COR-L47 (cell line): ENCODE measurements at places on chromosomes 4 and X.

DNA sequence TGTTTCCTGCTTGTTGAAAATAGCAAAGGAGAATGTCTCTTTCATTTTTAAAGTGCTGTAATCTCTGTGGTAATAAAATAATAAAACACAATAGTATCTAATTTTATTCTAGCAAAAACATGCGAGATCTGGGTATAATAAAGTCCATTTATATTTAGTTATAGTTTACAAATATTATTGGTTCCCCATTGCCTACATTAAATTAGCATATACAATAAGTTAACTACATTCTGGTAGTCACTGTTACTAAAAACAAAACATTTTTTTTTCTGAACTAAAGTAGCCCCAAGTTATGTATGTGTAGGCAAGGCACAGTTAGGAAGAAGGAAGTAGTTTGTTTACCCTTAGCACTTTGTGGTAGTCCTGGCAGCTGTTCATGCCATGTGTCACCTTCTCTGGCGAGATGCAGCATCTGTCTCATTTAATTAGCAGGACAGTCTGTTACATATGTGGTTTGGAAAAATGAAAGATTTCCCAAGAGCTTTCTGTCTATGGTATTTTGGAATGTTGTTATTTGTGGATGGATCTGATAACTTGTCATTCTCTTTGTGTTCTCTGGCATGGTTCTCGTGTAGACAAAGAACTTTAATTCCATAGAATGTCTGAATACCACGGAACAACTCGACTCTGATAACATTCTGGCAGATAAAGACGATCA, 231.3 kb upstream of the PITX2 start:
- no peak for DNase-seq

- no peak for DNase-seq
These were observed 97.6 kb upstream of the MAML3 start for GRCh38 chr4:140251571-140251970.

DNA sequence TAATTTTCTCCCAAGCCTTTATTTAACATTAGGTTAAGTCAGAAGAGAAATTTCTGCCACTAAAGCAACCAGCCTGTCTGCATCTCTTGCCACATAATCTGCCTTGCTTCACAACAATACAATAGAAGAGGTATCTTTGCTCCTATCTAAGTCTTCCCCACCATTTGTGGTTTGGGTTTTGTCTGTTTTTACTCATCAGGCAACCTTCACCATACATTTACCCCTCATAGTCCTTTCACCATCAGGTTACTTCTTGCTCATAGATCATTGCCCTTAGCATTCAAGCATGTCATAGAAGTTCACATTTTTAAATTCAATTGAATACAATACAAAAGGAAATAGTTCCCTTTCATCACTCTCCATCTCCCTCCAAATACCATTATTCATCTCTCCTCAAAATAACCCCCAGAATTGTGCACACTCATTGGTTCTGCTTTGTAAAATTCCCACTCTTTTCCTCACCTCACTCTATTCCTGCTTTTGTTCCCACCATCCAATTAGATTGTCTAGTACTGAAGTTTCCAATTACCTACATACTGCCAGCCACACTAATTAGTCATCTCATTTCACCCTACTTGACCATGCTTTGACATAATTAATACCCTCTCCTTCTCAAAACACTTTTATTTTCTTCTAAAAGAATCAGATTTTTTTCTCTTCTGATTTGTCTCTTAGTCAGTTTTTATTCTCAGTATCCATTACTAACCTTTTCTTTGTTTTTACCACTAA, 1957.0 kb upstream of the AGA start:
- no peak for DNase-seq

- DNase-seq = no peak
These were observed 29.7 kb upstream of the PPP2R2C start for GRCh38 chr4:6502147-6502546.

DNA sequence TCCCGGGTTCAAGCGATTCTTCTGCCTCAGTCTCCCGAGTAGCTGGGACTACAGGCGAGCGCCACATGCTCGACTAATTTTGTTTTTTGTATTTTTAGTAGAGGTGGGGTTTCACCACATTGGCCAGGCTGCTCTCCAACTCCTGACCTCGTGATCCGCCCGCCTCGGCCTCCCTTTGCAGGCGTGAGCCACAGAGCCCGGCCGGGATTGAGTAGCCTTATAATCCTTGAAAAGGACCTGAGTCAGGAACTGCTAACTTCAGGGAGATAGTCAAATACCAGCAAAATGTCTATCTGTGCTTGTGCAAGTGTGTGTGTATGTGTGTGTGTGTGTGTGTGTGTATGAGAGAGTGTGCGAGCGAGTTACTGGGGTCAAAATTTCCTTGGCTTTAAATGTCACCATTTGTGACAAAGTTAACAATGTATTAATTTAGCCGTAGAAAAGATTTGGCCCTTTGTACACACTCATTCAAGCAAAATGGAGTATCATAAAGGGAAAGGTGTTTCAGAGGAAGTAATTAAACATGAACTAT, 1.8 kb upstream of the KDM6A start:
- DNase-seq = no peak

DNA sequence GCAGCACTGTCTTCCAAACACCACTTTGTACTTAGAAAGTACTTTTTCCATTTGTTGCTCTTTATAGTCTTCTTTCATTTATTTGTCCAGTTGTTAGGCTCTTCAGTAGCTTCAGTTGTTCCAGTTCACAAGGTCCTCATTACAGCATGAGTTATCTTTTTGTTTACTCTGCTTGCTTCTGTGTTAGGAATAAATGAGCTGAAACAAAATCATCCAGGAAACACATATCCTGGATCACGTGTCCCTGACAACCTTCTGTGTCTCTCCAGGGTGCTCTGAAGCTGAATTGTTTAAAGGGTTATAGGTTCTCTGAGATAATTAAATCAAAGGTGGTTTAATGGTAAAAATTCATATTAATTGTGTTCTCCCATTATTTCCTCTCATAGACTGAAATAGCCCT, 19.9 kb upstream of the KLHL8 start:
- DNase-seq = peak; percentile 43

- peak; percentile 11 for DNase-seq
These were observed 52.5 kb upstream of the ANTXR2 start for GRCh38 chr4:80125252-80126177.

GRCh38 chrX:112094729-112095128, 12.2 kb upstream of the TRPC5 start:
- DNase-seq = no peak

- no peak for DNase-seq
These were observed at the start of gene SUPT20HL2 for GRCh38 chrX:24314019-24314635. Gene SUPT20HL2, minus strand, starts transcription at chrX:24314069. Its CDS starts 754 bp downstream, at chrX:24313315.

- DNase-seq = no peak
These were observed 60.1 kb downstream of the APBB2 start for GRCh38 chr4:41154010-41154813.

DNA sequence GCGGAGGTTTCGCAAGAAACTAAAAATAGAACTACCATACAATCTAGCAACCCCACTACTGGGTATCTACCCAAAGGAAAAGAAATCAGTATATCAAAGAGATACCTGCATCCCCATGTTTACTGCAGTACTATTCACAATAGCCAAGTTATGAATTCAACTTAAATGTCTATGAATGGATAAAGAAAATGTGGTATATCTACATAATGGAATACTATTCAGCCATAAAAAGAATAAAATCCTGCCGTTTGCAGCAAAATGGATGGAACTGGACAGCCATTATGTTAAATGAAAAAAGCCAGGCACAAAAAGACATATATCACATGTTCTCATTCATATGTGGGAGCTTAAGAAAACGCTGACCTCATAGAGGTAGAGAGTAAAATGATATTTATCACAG, 65.3 kb downstream of the LCORL start:
- no peak for DNase-seq

DNA sequence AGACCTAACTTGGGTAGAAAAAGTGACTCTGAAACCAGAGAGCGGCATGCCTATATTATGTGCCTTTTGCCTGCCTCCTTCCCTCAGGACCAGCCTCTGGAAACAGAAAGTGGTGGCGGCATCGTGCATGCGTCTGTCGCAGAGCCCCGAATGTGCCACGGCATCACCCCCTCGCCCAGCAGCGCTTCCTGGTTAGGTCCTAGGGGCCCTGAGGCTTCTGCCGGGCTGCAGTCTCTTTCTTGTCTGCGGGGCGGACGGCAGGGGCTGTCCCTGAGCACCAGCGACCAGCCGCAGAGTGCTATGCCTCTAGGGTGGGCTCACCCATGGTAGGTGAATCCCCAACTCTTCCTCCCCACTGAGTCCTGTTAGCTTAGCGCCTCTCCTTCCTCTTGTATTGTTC, 68.7 kb downstream of the VSIG4 start:
- no peak for DNase-seq

- no peak for DNase-seq
These were observed 1962.4 kb upstream of the TENM3 start for GRCh38 chr4:180280726-180281297.

DNA sequence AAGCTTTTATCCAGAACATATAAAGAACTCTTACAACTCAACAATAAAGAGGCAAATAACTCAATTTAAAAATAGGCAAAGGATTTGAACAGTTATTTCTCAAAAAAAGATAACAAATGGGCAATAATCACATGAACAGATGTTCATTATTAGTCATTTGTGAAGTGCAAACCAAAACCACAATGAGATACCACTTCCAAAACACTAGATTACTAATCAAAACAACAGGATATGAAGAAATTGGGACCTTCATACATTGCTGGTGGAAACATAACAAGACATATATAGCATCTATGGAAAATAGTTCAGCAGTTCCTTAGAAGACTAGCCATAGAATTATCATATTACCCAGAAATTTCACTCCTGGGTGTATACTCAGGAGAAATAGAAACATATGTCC, 224.6 kb downstream of the FBXO8 start:
- DNase-seq = no peak

- no peak for DNase-seq
These were observed 69.7 kb downstream of the ANKRD50 start for GRCh38 chr4:124642846-124643245.

GRCh38 chr4:10121568-10122208, 5.1 kb upstream of the WDR1 start:
- DNase-seq = no peak

- no peak for DNase-seq
These were observed 229.8 kb upstream of the SFRP2 start for GRCh38 chr4:154018659-154019058.

DNA sequence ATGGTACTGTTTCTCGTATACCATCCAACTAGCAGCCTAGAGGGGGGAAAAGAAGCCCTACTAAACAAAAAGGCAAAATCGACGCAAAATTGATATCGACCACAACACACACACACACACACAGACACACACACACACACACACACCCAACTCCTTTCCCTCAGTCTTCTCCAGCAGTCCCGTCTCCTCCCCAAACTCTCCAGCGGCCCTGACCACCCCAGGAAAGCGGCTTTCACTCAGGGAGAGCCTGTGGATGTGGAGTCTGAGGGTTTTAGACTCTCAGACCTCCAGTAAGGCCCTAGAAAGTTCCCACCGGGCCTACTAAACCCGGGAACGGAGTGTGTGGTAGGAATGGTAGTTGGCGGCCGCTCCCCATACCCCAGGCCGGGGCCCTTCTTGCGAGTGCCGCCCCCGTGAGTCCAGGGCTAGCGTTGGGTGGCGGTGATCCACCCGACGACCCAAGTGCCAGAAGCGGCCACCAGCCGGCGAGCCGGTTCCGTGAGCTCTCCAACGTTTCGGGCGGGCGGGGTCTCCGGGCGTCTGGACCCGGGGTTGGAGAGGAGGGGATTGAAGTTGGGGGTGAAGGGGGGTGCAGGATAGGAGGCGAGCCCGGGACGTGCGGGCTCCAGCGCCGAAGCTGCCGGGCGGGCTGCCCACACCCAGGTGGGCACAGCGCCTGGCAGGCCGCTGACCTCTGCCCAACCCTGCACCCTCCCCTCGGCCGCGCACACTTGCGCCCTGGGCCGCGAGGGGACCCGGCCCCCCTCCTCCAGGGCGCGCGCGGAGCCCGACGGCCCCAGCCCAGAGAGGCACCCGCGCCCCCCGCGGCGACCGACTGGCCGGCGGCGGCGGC, 13.7 kb downstream of the ARX start:
- no peak for DNase-seq

GRCh38 chr4:177371461-177371860, 61.8 kb downstream of the NEIL3 start:
- DNase-seq = peak; percentile 40

GRCh38 chrX:440636-441035, 53.9 kb upstream of the PPP2R3B start:
- DNase-seq = no peak

DNA sequence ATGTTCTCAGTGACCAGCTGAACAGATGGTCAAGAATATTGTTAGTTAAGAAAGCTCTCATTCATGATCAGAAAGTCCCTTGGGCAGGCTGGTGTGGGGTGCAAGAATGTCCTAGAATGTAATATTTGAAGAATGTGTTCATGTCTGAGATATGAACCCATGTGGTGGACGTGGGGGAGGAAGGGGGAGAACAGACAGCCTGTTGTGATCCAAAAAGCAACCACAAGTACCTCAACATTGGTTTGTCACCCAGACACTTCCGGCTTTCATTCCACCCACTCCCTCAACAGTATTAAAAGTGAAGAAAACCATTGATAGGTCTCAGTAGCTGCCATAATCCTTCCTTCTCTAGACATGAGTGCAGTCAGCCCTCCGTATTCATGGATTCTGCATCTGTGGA, 82.2 kb downstream of the MAML3 start:
- DNase-seq = no peak

- DNase-seq = peak; percentile 64
These were observed 29.5 kb downstream of the TAPT1 start for GRCh38 chr4:16196482-16197393.

DNA sequence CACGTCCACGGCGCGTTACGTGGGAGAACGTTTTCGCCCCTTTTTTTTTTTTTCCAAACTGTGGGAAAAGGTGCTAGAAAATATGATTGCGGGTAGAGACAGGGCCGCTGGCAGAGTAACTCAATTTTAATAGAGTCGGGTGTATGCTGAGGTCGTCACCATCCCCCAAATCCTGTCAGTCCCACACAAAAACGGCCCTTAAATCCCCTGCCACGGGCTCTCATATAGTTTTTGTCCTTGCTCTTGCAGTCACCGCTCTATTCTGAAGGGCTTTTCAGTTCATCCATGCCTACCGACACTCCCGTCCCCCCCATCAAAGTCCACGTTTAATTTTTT, 796 bp upstream of the MED14 start:
- DNase-seq = no peak

DNA sequence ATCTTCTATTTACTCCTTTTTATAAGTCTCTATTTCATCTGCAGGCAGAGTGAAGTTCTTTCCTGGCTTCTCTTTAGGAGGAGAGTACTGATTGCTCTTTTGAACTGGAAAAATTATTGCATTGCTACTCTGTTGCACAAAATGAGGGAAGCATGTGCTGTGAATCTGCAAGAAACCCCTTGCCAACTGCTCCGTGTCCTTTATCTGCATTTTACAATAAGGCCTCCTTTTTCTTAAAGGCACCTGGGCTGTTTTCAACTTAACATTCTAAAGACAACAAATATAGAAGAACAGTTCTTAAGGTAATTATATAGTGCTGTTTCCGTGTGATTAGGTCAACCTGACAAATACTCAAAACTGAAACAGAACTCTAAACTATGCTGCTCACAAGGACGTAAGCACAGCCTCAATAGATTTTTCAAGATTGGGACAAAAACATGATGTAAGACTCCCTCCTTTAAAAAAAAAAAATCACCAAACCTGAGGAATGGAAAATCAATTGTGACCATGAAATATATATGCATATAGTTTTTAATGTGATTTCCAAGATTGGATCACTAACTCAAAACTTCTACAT, 716.6 kb upstream of the INTU start:
- no peak for DNase-seq

- DNase-seq = no peak
These were observed 6.5 kb downstream of the UGT2B17 start for GRCh38 chr4:68569466-68570121.
